Activated naive CD4-positive, alpha-beta T cell (primary cell): ENCODE measurements at places on chromosomes 5 and 9.

- DNase-seq, result no peak
Observed at GRCh38 chr5:179368126-179368805, 23.0 kb upstream of the ADAMTS2 start.

GRCh38 chr5:96563816-96564215 is 98.4 kb upstream of the CAST start:
- no peak for DNase-seq

- no peak for DNase-seq
Observed at GRCh38 chr5:174425964-174426290, 298.5 kb upstream of the MSX2 start.

GRCh38 chr5:66406761-66407336 is 189.3 kb upstream of the MAST4 start:
- no peak for DNase-seq

DNA sequence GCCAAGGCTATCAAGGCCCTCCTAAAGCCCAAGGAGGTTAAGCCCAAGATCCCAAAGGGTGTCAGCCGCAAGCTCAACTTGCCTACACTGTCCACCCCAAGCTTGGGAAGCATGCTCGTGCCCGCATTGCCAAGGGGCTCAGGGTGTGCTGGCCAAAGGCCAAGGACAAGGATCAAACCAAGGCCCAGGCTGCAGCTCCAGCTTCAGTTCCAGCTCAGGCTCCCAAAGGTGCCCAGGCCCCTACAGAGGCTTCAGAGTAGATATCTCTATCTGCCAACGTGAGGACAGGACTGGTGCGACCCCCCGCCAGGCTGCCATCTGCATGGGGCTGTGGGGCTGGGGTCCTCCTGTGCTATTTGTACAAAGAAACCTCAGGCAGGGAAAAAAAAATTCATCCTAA is 3.3 kb downstream of the HOMER1 start:
- DNase-seq, result no peak

DNA sequence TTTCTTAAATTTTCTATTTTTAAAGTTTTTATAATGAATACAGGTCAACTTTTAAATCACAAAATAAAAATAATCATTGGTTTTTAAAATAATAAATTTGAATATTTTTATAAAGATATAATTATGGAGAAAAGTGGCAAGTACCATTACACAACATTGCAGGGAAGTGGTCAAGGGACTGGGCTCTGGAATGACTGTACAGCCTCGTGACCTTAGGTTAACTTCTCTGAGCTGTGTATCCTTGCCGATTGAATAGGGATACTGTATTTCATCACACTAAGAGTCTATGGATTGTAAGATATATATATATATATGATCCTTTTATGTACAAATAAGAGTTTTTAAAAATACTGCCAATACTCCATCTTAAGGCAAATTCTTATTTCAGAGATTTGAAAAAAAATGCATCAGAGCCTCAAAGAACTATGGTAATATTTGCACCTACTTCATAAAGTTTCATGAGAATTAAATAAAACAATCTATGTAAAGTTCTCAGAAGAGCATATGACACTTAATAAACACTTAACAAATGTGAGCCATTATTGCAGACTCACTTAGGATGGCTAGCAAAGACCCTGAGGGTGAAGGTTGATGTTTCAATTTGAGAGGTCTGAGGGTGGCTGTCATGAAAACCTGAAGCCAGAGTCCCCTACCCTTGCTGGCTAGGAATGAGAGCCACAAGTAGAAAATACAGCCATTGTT is 136.5 kb downstream of the CCDC192 start:
- DNase-seq, result no peak

DNA sequence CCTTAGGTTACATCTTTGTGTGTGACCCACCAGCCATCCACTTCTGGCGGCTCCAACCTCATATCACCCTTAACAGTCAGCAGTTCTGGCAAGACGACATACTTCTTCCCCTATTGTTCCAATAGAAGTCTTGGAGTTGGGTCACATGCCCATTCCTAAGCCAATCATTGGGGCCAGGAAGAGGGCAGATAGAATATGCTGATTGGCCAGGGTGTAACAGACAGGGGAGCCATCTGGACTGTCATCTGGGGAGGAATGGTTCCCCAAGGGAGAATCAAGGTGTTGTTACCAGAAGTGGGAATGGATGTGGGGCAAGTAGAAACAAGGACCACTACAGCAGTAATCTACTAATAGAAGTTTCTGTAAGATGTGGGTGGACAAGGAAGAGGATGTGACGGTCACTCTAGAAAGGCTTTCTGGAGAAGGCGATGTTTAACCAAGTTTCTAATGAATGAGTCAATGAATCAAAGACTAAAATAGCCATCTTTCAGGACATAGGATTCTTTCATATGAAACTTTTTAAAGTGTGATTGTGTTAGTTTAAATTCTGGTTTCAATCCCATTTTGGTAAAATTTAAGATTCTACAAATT is 200.4 kb downstream of the ARHGAP26 start:
- DNase-seq, result no peak

- DNase-seq, result no peak
Observed at GRCh38 chr9:115596021-115596745, 478.2 kb upstream of the TNC start.

- DNase-seq, result no peak
Observed at GRCh38 chr9:38006163-38006562, 62.9 kb downstream of the SHB start.

DNA sequence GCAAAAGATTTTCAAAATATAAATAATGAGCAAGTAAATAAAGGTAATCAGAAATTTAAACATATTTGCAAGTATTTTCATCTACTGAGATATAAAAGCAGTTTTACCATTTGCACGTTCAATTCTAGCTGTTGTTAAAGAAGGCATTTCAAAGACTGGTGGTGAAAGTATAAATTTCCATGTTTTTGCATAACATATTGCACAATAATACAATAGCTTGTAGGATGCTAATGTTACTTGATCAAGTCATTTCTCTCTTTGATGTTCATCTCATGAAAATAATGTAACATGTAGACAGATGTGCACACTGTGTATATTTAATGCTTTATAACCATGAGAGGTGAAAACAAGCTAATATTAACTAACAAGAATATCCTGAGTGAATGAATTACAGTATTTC is 651.9 kb downstream of the CDH9 start:
- DNase-seq, result no peak

DNA sequence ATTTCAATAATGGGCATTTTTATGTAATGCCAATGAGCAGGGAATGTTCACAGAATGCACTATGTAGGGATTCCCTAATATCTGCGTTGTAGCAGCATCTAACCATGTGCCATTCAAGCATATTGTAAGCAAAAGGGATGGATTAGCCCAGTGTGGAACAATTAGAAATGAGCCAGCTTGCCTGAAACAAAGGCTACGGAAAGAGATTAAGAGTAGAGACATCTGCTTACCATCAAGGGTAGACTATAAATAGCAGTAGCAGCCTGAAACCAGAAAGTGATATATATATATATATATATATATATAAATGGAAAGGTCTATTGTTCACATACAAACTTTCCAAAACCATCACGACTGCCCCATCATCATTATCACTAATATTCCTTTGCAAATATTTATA is 31.9 kb upstream of the CEP120 start:
- no peak for DNase-seq

- DNase-seq, result no peak
Observed at GRCh38 chr5:91272858-91273257, 110.3 kb downstream of the ARRDC3 start.

GRCh38 chr9:4799033-4799430 is 6.3 kb downstream of the RCL1 start:
- no peak for DNase-seq

- no peak for DNase-seq
Observed at GRCh38 chr5:73892806-73893205, 266.8 kb downstream of the ARHGEF28 start.

GRCh38 chr9:36896296-36896695 is 137.8 kb downstream of the PAX5 start:
- no peak for DNase-seq

GRCh38 chr9:100505564-100506159 is 32.7 kb downstream of the TMEFF1 start:
- DNase-seq, result peak; percentile 15

DNA sequence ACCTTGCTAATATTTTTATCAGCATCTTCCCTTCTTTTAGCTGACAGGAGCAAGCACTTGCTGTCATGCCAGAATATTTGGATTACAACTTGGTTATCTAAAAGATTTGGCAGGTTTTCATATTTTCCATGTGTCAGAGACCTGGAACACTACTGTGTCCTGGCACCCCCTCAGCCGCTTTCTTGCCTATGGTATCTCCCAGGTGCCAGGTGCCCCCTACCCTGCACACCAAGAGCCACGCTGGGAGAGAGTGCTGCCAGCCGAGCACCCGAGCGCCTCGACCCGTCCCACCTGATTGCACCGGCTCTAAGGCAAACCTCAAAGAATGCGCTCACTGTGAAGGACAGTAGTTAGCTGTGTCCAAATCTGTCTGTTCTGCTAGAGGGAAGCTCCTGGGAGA is 84.8 kb downstream of the GTF3C4 start:
- DNase-seq, result no peak

DNA sequence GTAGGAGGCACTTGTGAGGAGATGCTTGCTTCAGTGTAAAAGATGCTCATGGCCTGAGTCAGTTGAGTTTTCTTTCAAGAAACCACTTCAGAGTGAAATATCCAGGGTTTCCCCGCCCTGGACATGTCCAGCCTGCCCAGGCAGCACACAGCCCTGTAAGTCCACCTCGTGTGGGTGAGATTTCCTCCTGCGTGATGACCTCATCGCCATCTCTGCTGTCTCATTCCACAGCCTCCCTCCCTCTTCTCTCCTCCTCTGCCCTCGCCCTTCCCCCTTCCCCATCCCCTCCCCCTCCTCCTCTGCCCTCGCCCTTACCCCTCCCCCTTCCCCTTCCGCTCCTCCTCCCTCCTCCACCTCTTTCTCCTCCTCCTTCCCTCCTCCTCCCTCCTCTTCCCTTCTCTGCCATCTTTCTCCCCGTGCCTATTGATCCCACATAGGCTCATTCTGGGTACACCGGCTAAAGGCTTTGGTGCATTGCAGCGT is 34.0 kb upstream of the NCS1 start:
- DNase-seq, result no peak

DNA sequence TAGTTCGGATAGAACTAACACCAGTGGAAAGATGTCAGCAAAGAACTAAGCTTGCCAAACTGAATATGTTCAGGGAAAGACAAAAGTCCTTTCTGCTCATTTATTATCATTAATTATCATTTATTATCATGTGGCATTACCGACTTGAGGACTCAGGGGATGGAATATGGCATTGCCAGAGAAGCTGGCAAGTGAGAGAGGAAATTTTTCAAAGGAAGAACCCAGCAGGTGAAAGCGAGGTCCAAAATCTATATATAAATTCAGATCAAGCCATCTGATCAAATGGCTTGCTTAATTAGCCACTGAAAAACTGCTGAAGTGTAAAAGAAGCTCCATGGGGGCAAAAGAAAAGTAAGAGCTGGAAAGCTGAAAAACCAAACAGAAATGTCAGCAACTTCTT is 1049.6 kb upstream of the SEMA6A start:
- DNase-seq, result no peak

GRCh38 chr5:56763182-56763581 is 52.2 kb upstream of the MAP3K1 start:
- no peak for DNase-seq

- no peak for DNase-seq
Observed at GRCh38 chr5:4373051-4373820, 766.9 kb upstream of the ADAMTS16 start.

- DNase-seq, result no peak
Observed at GRCh38 chr5:13731121-13731628, 213.3 kb downstream of the DNAH5 start.

DNA sequence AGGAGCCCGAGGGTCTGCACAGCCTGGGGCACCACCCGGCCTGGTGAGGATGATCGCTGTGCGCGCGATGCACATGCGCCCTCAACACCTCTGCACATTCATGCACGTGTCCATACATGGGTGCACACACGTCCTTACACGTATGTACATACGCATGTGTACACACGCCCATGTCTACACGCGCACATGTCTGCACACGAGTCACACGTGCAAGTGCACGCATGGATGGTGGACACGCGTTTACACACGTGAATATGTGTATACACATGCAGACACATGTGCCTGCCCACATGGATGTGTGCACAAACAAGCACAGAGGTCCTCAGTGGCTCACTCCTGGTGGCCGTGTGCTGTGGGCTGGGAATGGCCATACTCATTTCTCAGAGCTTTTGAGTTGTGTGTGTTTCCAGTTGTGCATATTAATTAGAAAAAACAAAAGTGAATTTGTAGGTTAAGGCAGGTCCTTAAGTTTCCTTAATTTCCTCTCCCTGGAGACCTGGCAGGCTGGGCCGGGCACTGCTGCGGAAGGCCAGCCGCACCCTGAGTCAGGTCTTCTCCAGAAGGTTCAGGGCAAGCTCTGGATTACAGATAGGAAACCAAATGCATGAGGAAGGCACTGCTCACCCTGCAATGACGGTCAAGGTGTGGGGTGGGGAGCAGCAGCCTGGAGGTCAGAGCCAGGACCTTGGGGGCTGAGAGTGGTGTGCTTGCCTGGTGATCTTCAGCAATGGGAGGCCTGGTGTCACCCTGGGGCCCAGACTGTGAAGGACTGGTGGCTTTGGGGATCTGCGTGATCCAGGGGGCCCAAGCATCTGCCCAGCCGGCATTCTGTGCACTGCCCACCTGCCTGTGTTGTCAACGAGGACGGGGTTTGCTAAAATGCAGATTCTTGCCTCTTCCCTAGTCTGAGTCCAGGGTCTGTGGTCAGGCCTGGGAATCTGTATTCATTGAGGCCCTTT is 1.3 kb upstream of the RNU6ATAC start:
- DNase-seq, result no peak

- DNase-seq, result no peak
Observed at GRCh38 chr9:70696694-70697335, 282.4 kb upstream of the KLF9 start.

- no peak for DNase-seq
Observed at GRCh38 chr5:10235350-10235749, 14.3 kb downstream of the ATPSCKMT start.

- DNase-seq, result no peak
Observed at GRCh38 chr9:78479441-78479840, 182.5 kb downstream of the PSAT1 start.

DNA sequence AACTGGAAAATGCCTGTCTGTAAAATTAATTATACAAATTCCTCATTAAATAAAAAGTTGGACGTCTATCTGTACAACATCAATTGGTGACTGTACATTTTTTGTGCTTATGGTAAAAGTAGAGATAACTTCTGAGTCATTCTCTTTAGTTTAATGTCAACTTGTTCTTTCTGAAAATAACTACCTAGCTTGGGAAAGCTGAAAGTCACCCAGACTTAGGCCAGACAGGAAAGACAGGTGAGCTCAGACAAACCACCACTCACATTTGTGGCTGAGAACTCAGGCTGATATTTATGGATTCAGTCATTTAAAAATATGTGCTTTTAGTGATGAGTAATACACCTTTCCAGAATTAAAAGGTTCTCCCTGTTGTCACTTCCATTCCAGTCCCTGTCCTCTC is 31.9 kb upstream of the ENTREP1 start:
- DNase-seq, result no peak
